ENCODE measurements at places on chromosomes 11 and 22.
A peak's percentile ranks its signal among the peaks of the same experiment; 100 is the strongest.

DNA sequence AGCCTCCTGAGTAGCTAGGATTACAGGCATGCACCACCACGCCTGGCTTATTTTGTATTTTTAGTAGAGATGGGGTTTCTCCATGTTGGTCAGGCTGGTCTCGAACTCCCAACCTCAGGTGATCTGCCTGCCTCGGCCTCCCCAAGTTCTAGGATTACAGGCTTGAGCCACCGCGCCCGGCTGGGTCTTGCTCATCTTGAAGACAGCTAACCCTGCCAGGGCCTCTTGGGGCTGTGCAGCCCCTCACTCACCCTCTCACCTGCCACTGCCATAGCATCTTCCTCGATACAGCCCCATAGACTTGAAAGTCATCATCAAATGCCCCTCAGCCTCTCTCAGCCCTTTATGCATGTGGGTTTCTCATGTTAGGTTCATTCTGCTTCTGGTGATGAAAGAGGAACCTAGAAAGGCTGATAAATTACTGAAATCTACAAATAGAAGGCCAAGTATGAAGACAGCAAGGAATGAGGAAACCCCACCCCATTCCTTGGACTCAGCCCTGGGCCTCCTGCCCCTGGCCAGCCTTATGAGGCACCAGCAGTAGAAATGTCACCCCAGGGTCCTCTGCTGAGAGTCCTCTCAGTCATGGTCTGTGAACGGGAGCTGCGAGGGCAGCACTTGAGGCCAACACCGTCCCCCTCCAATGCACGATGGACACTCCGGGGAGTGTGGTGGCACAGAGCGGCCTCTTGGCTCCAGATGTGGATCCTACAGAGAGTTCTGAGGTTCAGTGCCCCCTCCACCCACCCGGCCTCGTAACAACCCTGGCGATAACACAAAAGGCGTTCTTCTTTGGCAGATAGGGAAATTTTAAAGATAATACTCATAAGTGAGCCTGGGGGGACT is 24.8 kb downstream of the SCGB1A1 start:
- DNase-seq, result no peak

DNA sequence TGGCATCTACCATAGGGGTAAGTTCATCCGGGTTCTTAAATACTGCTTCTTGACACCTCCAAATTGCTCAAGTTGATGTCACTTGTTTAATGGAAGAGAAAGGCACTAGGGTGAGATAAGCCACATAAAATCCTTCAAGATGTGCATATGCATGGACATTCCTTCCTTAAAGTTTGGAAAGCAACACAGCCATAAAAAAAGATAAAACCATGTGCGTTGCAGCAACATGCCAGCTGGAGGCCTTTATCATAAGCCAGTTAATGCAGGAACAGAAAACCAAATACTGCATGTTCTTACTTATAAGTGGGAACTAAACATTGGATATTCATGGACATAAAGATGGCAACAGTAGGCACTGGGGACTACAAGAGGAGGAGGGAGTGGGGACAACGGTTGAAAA is 8.0 kb upstream of the IL18BP start:
- no peak for DNase-seq

DNA sequence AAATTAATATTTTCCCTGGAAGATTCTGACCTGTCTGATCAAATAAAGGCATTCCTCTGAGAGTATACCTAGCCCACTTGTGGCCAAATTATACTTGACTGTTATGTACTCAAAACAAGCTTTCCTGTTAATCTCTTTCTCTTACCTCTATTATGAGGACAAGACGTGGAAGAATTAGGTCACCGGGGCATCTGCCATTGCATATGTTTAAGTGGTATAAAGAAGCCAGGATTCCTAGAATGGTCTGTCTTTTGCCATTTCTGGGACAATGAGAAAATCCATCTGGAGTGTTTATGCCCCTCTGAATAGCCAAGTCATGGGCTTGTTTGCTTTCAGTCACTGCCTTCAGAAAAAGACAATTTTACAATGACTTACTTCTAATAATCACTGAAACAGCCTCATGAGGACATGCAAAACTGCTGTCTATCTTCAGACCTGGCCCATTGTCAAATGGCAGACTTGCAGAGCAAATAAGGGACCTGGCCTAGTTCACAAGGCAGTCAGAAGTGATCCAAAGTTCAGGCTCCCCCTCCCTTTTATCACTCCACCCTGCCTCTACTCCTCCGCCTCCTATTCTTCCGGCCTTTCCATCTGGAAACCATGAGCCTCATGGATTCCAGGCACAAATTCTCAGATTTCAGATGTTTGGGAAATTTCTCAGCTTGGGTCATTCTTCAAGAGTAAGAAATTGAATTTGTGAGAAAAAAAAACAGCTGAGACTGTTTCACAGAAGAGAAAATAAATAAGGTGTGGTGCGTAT is 128.1 kb upstream of the LDLRAD3 start:
- no peak for DNase-seq

DNA sequence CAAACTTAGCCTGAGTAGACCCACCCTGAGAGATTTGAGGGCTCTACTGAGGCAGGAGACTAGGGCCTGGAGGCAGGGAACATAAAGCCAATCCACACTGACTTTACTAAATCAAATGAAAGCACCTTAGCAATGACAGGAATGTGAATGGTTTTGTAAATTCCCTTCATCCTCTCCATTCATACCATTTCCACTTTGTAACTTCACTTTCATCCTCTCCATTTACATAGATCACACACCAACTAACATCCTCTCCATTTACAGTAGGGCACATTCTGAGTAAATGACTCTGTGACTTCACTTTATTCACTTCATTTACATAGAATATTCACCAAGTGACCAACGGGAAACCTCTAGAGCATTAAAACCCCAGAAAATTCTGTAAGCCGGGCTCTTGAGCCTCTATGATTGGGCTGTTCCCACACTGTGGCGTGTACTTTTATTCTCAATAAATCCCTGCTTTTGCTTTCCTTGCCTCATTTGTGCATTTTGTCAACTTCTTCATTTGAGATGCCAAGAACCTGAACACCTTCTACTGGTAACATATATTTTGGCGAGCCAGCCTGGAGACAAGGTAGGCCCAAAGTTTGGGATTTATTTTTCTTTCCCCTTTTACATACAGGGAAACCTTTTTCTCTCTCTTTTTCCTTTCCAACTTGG is 82.9 kb downstream of the PIWIL4 start:
- no peak for DNase-seq

DNA sequence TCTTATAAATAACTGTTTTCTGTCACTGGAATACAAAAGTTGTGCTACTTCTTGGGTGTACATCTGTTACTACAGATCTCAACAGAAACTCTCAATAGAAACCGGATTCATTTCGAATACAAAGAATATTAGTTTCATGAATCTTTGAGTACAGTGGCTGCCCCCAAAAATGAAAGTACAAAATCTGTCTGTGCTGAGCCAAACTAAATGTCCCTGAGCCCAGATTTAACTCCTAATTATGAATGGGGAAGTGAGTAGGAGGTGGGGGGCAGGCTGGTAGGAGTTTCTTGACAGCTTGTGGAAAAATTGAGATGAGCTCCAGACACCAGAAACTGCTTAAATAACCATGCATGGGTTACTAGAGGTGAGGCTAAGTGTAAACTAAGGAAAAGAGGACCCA is 41.6 kb downstream of the PITPNB start:
- no peak for DNase-seq

- DNase-seq, result peak; percentile 8
Observed at GRCh38 chr11:102733232-102733875, 8.6 kb upstream of the MMP8 start.

DNA sequence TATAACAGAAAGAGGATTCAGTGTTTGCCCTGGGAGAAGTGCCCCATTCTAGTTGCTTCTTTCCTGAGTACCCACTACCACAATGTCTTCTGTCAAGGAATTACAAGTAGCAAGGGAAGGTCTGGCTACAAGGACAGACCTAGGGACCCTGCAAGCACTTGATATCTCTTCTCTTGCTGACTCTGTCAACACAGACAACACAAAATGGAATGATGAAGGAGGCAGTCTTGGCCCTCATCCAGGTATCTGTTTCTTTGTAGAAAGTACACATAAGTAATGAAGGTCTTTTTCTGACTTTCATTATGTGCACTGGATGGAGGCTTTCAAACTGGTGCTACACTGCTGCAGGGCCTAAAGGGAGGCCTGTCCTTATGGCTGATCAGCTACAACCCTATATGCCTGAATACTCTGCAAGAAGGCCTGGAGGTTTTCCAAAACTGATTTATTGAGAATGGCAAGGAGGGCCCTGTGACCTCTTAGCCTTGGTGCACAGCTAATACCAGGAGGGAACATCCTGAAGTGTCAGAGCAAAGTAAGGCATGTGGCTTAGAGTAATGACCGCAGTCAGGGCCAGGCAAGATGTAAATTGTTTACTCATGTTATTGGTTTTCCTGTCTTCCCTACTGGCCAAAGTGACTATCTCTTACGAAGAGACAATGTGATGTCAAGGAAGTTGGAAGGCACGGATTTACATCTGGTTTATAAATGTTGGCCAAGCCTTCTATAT is 31.2 kb downstream of the GAB2 start:
- DNase-seq, result no peak

GRCh38 chr11:62556875-62557631 is 10.4 kb upstream of the AHNAK start:
- DNase-seq, result peak; percentile 70

DNA sequence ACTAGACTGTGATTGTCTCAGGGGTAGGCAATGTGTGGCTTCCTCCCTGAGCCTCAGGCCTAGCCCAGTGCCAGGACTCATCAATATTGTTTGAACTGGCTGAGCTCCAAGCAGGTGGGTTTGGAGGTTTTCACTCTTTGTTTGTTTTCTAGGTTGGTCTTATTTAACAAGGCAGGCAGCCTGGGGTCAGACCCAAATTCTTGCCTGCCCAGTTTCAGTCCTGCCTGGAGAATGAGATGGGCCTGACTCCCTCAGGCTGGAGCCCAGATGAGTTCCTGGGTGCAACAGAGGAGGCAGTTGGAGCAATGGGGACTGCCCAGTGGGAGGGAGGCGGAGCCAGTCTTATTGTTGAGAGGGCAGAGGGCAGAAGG is 28.3 kb upstream of the TP53I11 start:
- no peak for DNase-seq

DNA sequence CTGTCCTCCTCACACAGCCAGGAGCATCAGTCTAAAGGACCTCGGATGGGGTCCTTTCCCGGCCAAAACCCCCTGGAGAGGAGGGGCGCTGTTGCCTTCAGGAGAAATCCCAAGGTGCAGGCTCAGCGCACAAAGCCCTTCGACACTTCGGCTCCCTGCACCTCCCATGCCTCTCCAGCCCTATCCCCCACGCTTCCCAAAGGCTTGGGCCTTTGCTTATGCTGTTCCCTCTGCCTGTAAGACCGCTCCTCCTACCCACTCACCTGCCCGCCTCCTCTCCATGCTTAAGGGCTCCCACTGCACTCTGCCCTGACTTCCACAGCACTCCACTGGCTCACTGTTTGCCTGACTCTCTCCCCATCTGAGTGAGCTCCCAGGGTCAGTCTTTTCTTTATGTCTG is 13.5 kb downstream of the SLC15A3 start:
- no peak for DNase-seq

GRCh38 chr11:107397357-107397756 is 60.3 kb downstream of the CWF19L2 start:
- DNase-seq, result no peak

- no peak for DNase-seq
Observed at GRCh38 chr11:64524158-64524527, 66.9 kb upstream of the SLC22A12 start.

DNA sequence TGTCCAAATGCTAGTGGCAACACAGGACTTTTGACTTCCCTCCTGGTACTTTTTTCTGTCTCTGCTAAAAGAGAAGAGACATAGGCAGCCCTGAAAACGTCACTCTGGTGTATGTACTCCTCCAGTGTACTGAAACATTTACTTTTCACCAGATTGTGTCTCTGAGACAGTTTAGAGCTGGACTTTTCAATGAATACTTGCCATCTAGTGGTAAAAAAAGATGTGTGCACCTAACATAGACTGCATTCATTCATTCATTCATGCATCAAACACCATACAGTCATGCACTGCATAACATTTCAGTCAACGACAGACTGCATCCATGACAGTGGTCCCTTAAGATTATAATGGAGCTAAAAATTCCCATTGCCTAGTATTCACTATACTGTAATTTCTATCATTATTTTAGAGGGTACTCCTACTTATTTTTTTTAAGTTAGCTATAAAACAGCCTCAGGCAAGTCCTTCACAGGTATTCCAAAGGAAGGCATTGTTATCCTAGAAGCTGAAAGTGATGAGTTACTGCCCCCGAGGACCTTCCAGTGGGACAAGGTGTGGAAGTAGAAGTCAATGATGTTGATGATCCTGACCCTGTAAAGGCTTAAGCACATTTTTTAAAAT is 186.2 kb downstream of the SPON1 start:
- peak; percentile 39 for DNase-seq

Data from CD4-positive, alpha-beta T cell treated with Interleukin-12 subunit alpha and Interleukin-12 subunit beta, for 1 hour (primary cell).